ENCODE measurements at places on chromosomes 11 and 22.

GRCh38 chr11:77596626-77597025 is 6.9 kb downstream of the AQP11 start:
- DNase-seq, result no peak

DNA sequence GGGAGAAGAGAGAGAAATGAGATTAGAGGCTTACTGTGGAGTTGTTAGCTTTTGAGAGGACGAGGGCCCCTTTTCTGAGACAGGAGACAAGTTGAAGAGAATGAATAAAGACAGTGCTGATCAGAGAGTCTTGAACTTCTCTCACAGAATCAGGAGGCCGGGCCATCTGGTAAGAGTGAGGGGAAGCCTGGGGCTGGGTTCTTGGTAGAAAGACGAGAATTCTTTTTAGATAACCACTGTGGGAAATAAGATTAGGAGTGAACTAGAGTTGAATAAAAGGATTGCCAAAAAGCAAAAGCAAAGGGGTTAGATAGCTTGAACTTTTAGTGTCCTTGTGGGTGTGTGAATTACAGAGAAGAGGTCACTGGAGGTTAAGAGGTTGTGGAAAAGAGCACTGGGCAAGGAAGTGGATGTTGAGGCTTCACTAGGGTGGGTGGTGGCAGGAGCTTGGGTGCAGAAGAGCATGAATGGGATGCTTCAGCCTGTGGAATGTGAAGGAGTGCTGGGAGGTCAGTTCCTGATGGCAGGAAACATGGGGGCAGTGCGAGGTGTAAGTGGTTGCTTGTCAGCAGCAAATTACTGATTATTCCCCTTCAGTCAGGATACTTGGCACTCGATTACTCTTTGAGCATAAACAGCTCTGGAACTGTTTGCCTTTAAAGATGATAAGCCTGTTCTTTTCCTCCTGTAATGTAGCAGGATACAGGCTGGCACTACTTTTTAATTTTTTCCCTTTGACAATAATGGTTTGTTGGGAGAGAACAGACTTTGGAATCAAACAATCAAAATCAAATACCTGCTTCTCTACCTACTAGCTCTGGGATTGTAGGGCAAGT is 98.3 kb downstream of the ARHGAP42 start:
- DNase-seq, result no peak

DNA sequence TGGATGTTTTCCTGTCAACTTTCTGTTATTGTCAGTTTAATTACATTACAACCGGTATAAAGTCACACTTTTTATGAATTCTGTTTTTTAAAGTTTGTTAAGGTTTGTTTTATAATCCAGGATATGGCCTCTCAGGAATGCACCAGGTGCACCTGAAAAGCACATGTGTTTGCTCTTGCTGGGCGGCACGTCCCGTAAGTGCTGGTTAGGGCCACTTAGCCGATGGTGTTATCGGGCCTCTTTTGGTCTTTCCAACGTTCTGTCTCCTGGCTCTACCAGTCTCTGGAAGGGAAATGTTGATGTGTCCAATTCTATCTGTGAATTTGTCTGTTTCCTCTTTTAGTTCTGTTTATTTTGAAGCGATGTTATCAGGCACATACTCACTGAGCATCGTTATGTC is 695.7 kb downstream of the BRD1 start:
- no peak for DNase-seq

GRCh38 chr22:27594474-27595134 is 207.0 kb downstream of the MN1 start:
- no peak for DNase-seq

- no peak for DNase-seq
Observed at GRCh38 chr11:88590361-88590760, 252.8 kb upstream of the CTSC start.

DNA sequence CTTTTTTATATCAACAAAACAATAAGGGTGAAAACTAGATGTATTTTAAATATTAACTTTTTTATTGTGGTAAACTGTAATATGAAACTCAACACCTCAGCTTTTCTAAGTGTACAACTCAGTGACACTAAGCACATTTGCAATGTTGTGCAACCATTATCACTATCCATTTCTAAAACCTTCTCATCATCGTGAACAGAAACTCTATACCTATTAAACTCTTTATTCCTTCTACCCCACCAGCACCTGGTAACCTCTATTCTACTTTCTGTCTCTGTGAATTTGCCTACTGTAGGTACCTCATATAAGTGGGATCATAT is 9.4 kb downstream of the HORMAD2 start:
- DNase-seq, result no peak

- no peak for DNase-seq
Observed at GRCh38 chr11:1750840-1751530, 590 bp upstream of the IFITM10 start.

DNA sequence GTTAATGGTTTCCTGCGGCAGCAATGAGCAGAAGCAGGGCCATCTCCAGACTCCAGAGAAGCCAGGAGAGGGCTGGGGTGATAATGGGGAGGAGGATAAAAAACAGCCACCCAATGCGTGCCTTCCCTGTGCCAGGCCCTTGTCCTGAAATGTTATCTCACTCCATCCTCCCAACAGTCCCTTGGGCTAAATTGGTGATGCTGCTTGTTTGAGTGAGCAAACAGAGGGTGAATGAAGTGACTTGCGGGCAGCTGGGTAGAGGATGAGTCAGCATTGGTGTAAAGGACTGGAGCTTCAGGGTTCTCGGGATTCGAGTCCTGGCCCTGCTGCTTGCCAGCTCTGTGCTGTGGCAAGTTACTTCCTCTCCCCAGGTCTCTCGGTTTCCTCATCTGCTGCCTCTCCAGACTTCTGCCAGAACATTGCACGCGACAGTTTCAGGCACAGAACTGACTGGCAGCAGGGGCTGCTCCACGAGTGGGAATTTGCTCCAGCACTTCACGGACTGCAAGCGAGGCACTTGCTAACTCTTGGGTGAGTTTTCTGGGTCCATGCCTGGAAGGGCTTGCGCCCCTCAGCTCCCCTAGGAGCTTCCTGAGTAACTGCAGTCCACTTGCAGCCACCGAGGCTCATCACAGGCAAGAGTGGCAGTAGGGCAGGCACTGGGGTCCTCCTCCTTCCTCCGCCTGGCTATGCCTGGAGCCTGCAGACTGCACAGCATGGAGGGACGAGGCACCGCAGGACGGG is at the start of gene P2RY6:
P2RY6 (plus strand) TSS at position 403 of the 744 bp plus-strand sequence. CDS start 24,181 bp downstream, outside the sequence.
- peak; percentile 9 for DNase-seq

GRCh38 chr11:84899134-84899533 is 728.0 kb downstream of the DLG2 start:
- no peak for DNase-seq

DNA sequence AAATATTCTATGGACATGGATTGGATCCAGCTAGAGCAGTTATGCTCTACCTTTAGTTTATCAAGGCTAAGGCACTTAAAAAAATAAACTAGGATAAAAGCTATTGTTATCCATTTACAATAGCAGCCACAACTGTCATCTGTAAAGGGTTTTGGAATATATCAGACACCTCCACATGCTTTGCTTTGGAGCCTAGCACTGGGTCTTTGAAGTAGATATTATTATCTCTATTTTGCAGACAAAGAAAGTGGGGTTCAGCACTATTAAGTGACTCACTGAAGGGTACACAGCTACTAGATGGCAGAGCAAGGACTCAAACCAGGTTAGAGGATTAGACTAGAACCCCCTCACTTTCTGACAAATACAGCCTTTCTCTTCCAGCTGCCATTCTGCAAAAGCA is 82.0 kb downstream of the KCNJ1 start:
- DNase-seq, result no peak

DNA sequence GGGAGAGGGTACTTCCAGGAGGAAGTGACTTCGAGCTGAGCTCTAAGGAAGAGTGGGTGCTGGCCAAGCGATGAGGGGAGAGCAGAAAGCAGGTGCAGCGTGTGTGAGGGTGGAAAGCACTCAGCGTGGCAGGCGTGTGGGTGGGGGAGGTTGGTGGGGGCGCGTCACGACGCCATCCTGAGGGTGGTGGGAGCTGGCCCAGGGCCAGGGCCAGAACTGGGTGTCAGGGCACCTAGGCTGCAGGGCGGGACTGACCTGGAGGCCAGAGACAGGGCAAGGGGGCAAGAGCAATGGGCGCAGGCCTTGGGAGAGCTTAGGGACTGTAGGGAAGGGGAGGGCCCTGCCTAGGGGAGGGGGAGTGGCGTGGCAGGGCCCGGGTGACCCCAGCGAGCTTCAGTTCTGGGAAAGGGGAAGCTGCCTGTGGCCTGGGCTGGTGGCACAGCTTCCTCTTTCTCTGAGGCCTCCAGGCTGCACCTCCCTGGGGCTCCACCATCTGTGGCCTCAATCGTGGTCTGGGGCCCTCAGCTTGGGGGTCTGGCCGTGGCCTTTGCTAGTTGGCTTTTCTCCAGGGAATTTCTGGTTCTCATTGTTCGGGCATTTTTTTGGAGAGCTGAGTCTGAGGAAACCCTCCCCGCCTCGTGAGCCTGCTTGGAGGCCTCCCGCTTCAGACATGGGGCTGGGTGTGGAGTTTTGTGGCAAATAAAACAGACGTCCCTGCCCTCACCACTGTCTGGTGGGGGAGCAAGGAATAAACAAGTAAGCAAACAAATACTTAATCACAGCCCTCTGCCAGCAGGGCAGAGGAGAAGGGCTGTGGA is 8.9 kb downstream of the RELT start:
- DNase-seq, result no peak

DNA sequence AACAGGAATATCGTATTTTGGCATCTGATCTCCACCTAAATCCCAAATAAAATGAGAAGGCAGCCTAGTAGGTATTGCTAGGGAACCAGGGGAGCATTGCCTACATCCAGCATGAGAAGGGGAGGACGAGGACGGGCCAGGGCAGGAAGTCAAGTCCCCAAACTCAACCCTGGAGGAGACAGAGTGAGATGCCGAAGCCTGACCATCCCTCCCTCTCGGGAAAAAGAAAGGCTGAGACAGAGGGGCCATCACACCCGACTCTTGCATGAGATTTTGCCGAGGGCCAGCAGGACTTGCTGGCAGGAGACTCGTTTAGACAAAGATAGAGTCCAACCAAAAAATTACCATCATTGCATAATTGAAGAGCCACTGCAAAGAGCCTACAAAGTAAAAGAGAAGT is 50.2 kb upstream of the SPATA19 start:
- DNase-seq, result no peak

GRCh38 chr22:44755956-44756361 is 3.6 kb downstream of the ARHGAP8 start:
- no peak for DNase-seq

- DNase-seq, result no peak
Observed at GRCh38 chr11:61496602-61497400, 11.7 kb upstream of the LRRC10B start.

- DNase-seq, result no peak
Observed at GRCh38 chr11:47950396-47950795, 30.0 kb upstream of the PTPRJ start.
